Omental fat pad (tissue), 4 donors: ENCODE measurements at places on chromosomes 1 and 21. TPM values are rescaled to one million over a fixed set of nuclear protein-coding genes. Genes with fewer than 3 reads are reported as not detected.

The ANKRD45 gene
- total RNA-seq, result not detected

The C1QB gene
- 997 TPM for total RNA-seq

The MIXL1 gene
- total RNA-seq, result not detected

The TMEM50A gene
- 130 TPM for total RNA-seq

The TMEM79 gene
- total RNA-seq, result 4.3 TPM

The SPRR2A gene
- total RNA-seq, result not detected

The TINAGL1 gene
- total RNA-seq, result 89.7 TPM

The TSSK3 gene
- total RNA-seq, result 0.48 TPM

The TRMT13 gene
- 21.1 TPM for total RNA-seq

The OVAAL gene
- not detected for total RNA-seq

The MYBPHL gene
- not detected for total RNA-seq

The NCF2 gene
- 85.0 TPM for total RNA-seq

The LRRN2 gene
- 4.7 TPM for total RNA-seq

The MYOM3 gene
- total RNA-seq, result 0.28 TPM

The ACOT11 gene
- 1.4 TPM for total RNA-seq

The CYP4X1 gene
- 18.5 TPM for total RNA-seq

The FCRL5 gene
- 0.32 TPM for total RNA-seq

The RAB25 gene
- 0.84 TPM for total RNA-seq

The KDM1A gene
- 37.2 TPM for total RNA-seq

The PIGM gene
- 3.0 TPM for total RNA-seq

The PDC gene
- not detected for total RNA-seq

The TMOD4 gene
- total RNA-seq, result 1.9 TPM

The PLA2G4A gene
- 11.0 TPM for total RNA-seq

The FAM131C gene
- not detected for total RNA-seq

The NASP gene
- total RNA-seq, result 48.0 TPM

The OPTC gene
- not detected for total RNA-seq

The MRPL9 gene
- 53.4 TPM for total RNA-seq

The TGFB2 gene
- 3.5 TPM for total RNA-seq

The CRYAA gene
- not detected for total RNA-seq

The NES gene
- total RNA-seq, result 17.4 TPM

The PLA2G2A gene
- total RNA-seq, result 672 TPM

The MNDA gene
- total RNA-seq, result 27.0 TPM

The POGZ gene
- 60.8 TPM for total RNA-seq

The NHLH1 gene
- total RNA-seq, result 0.46 TPM

The LCE2A gene
- total RNA-seq, result not detected

The BTBD8 gene
- 4.7 TPM for total RNA-seq

The EVI5 gene
- total RNA-seq, result 33.6 TPM

The EPHA2 gene
- total RNA-seq, result 41.2 TPM

The TCHHL1 gene
- total RNA-seq, result not detected

The CFHR4 gene
- total RNA-seq, result not detected

The LRRC8D gene
- total RNA-seq, result 8.5 TPM

The SHISA4 gene
- 14.2 TPM for total RNA-seq

The SH2D1B gene
- total RNA-seq, result 0.47 TPM

The MROH9 gene
- not detected for total RNA-seq

The MSH4 gene
- 0.37 TPM for total RNA-seq

The PFKFB2 gene
- total RNA-seq, result 4.0 TPM

The STUM gene
- 2.8 TPM for total RNA-seq

The ASTN1 gene
- total RNA-seq, result 1.2 TPM

The PTAFR gene
- total RNA-seq, result 28.3 TPM
